Osteoblast (primary cell): ENCODE measurements at places on chromosomes 2 and 18. TPM values are rescaled to one million over a fixed set of nuclear protein-coding genes. Genes with fewer than 3 reads are reported as not detected.

- no peaks in the 10 kb centered on the region for H3K36me3 ChIP-seq
- no peak overlapping the region for H3K4me3 ChIP-seq
- no peaks in the 10 kb centered on the region for H3K27me3 ChIP-seq
- H3K27ac ChIP-seq: no peak overlapping the region
- no peak for DNase-seq
Observed at GRCh38 chr2:14706201-14706600, 73.7 kb downstream of the LRATD1 start.

- no peak overlapping the region for H3K4me3 ChIP-seq
- no peaks in the 10 kb centered on the region for H3K27me3 ChIP-seq
- peaks cover 14% of the 10 kb centered on the region for H3K4me1 ChIP-seq
- no peak overlapping the region for H3K27ac ChIP-seq
- no peaks in the 10 kb centered on the region for H3K36me3 ChIP-seq
- DNase-seq: no peak
Observed at GRCh38 chr2:8177566-8177965, 504.3 kb upstream of the ID2 start.

DNA sequence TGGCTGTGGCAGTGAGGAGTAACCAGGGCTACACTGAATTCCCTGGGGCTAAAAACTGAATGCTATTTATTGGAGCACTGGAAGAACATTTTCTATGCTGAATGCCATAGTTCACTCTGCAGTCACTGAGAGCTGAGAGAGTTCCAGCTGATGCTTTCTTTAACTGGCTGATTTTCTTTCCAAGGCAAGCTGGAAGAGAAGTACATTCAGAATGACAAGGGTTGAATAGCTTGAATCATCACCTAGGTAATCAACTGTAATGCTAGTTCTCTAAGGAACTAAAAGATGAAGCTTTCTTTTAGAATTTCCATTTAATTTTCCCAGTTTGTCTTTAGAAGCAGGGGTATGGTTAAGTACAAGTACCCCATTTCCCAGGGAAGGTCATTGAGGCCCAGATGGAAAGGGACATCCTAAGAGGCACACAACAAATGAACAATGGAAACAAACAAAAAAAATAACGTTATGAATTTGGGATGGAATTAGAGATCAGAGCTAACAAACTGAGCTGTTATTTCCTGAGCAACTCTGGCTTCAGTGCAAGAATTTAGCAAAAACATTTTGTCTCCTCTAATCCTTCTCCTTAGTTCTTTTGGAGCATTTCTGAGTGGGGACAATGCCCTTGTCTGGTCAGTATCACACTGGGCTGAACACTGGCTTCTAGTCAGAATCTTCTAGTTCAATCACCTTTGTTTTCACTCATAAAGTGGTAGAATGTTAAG is 132.8 kb upstream of the REG3A start:
- no peaks in the 10 kb centered on the region for H3K36me3 ChIP-seq
- H3K4me1 ChIP-seq: no peaks in the 10 kb centered on the region
- no peak for DNase-seq
- H3K27me3 ChIP-seq: no peaks in the 10 kb centered on the region

- no peaks in the 10 kb centered on the region for H3K36me3 ChIP-seq
- no peak overlapping the region for H3K4me3 ChIP-seq
- no peak overlapping the region for H3K27ac ChIP-seq
- no peak for DNase-seq
- H3K27me3 ChIP-seq: no peaks in the 10 kb centered on the region
Observed at GRCh38 chr2:237901932-237902850, 42.8 kb downstream of the RAMP1 start.

DNA sequence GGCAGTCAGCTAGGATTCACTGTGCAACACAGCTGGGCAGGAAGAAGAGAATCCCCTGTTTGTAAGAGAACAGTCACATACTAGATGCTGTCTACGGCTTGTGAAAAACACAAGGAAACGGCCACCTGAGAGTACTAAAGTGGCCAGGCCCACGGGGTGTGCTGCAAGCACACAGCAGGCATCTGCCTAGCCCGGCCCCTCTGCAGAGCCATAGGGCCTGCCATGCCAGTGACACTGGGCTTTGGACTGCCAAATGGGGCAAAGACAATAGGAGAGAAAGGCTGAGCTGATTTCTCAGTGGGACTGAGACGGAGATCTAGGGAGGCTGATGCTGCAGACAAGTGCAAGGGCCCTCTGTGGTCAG is 10.3 kb downstream of the TUBB6 start:
- no peaks in the 10 kb centered on the region for H3K27me3 ChIP-seq
- peaks cover 35% of the 10 kb centered on the region for H3K4me1 ChIP-seq

GRCh38 chr18:22974707-22975106 is 41.6 kb downstream of the RBBP8 start:
- no peaks in the 10 kb centered on the region for H3K36me3 ChIP-seq
- no peak for DNase-seq
- peaks cover 14% of the 10 kb centered on the region for H3K4me1 ChIP-seq
- no peaks in the 10 kb centered on the region for H3K27me3 ChIP-seq
- no peak overlapping the region for H3K27ac ChIP-seq

DNA sequence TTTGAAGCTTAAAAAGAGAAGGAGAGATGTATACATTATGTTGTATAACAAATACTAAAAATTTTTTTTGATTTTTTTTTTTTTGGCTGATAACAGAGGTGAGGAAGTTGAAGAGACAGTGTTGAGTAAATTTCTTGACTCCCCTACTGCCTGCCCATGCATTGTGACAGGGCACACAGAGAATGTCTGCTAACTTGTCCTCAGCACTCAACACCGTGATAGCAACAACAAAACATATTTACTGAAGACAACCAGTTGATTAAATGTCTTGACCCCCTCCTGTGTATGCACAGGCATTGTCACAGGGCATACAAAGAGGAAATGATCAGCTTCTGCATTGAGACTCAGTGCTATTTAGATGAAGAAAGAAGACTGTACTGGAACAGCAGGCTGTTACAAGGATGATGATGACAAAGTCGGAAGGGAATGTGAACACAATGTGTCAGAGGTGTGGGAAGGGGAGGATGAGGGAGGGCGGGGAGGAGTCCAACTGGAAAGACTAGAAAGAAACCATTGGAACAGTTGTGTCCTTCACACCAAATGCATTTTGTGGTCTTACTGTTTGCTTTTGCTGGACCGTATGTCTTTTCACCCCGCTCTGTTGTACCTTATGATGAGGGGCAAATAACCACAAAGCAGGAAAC is 89.5 kb downstream of the CERS6 start:
- H3K36me3 ChIP-seq: no peaks in the 10 kb centered on the region
- peak; percentile 80 for DNase-seq
- H3K27me3 ChIP-seq: no peaks in the 10 kb centered on the region
- H3K4me1 ChIP-seq: peaks cover 12% of the 10 kb centered on the region

GRCh38 chr18:21316296-21316695 is 74.3 kb downstream of the GREB1L start:
- no peaks in the 10 kb centered on the region for H3K36me3 ChIP-seq
- no peak overlapping the region for H3K4me3 ChIP-seq
- H3K27ac ChIP-seq: no peak overlapping the region
- H3K27me3 ChIP-seq: no peaks in the 10 kb centered on the region

DNA sequence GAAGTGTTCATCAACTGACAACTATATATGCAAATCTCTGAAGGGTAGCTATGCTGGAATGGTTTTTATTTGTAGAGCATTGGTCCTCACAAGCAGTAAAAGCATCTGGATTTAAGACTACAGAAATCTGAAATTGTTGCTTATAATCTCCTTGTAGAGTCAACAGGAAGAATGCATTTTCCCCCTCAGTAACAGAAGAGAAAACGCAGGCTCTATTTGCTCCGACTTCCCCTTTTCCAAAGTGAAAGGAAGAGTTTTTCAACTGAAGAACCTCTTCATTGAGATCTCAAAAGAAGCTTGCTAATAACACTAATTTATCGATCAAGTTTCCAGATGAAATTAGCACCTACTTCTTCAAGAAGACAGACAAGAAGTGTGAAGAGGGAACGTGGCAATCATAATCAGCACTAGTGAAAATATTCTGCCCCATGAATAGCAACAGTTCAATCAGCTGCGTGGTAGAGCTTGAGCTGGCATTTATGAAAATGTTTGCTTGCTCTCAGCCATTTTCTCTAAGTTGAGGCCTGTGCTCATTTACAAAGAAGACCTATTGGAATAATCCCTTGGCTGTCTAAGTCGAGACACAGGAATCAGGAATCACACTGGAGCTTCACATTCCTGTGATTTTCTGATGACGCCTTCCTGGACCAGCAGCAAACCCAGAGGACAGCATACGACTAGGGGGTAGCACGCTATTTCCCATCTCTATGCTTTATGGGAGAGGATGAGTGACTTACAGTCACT is 43.7 kb downstream of the TGIF1 start:
- no peak for DNase-seq
- H3K36me3 ChIP-seq: no peaks in the 10 kb centered on the region
- peaks cover 3% of the 10 kb centered on the region for H3K27me3 ChIP-seq
- H3K27ac ChIP-seq: no peak overlapping the region

DNA sequence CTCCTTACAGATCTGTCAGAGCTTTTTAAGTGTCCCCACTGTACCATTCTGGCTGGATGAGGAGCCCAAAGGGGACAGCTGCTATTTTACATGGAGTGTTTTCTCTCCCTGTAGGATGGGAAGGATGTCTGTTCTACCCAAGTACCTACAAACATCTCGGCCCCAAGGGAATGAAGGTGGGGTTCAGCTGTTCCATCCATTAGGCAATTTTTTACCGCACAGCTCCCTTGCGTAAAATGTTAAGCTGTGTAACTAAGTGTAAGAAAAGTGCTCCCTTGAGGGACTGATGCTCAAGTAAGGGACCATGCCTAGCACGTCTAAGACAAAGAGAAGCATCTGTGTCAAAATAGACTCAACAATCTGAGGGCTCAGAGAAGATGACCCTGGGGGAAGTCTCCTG is 180.3 kb downstream of the MYO5B start:
- no peak for DNase-seq
- no peaks in the 10 kb centered on the region for H3K36me3 ChIP-seq
- peaks cover 5% of the 10 kb centered on the region for H3K4me1 ChIP-seq
- H3K27ac ChIP-seq: no peak overlapping the region
- no peak overlapping the region for H3K4me3 ChIP-seq

DNA sequence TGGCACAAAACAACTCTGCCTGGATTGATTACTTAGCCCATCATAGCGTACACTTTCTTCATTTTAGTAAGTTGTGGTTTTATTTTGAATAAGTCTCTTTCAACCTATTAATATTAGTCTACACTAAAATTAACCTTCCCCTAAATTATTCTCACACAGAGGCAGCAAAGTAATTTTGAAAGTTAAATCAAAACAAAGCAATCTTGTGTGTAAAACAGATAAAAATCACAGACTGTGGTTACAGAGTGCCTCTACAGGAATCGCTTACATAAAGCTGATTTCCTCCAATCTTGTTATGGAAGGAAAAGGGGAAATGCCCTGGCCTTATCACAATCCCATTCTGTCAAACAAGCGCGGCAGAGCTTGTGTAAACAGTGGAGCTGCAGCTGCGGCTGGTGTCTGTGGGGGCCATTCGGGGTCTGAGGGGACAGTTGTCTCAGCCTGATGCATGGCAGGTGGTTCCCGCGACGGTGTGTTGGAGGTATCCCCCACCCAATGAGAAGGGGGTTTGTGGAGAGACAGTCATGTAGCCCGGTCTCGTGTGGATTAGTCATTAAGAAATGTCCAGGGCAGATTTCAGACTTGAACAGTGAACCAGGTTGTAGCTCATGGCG is 42.1 kb downstream of the BCL2L11 start:
- no peak for DNase-seq
- no peak overlapping the region for H3K27ac ChIP-seq
- no peaks in the 10 kb centered on the region for H3K27me3 ChIP-seq
- no peak overlapping the region for H3K4me3 ChIP-seq

GRCh38 chr2:62471816-62472215 is 34.2 kb downstream of the TMEM17 start:
- H3K27me3 ChIP-seq: no peaks in the 10 kb centered on the region
- H3K4me1 ChIP-seq: peaks cover 38% of the 10 kb centered on the region
- DNase-seq: no peak
- no peak overlapping the region for H3K27ac ChIP-seq

DNA sequence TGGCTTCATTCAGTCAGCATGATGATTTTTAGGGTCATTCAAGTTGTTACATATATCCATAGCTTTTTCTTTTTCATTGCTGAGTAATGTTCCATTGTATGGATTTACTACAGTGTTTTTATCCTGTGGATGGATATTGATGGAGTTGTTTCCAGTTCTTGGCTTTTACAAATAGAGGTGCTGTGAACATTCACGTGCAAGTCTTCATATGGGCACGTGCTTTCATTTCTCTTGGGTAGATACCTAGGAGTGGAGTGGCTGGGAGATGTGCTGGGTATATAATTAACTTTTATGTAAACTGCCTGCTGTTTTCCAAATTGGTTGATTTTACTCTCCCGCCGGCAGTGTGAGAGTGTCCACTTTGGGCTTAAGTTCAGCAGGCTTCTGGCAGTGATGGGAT is 16.5 kb downstream of the AGAP1 start:
- H3K4me3 ChIP-seq: no peak overlapping the region
- no peaks in the 10 kb centered on the region for H3K27me3 ChIP-seq
- H3K4me1 ChIP-seq: peaks cover 23% of the 10 kb centered on the region
- H3K36me3 ChIP-seq: no peaks in the 10 kb centered on the region
- DNase-seq: no peak

DNA sequence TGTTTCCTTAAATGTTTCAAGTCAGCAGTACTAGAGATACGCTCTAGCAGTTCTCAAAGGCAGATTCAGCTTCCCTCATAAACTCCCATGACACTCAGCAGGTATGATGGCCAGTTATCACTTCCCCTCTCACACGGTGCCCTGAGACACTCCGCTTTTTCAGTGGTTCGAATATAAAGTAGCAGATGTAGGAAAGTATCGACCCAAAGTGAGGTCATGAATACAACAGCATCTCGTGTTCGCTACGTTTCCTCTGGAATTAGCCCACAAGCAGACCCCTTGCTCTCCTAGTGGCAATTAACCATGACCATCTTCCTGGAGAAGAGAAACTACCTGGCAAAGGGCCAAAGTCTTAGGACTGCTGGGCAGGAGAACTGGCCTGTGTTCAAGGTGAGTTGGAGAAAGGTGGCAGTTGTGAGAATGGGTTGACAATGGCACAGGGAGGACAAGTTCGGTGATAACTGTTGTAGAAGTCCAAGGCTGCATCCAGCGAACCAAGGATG is 9.3 kb upstream of the AGBL5 start:
- peak overlapping the region; percentile 54 for H3K27ac ChIP-seq
- no peak overlapping the region for H3K4me3 ChIP-seq
- H3K27me3 ChIP-seq: no peaks in the 10 kb centered on the region
- H3K36me3 ChIP-seq: peaks cover 63% of the 10 kb centered on the region
- H3K4me1 ChIP-seq: peaks cover 18% of the 10 kb centered on the region

DNA sequence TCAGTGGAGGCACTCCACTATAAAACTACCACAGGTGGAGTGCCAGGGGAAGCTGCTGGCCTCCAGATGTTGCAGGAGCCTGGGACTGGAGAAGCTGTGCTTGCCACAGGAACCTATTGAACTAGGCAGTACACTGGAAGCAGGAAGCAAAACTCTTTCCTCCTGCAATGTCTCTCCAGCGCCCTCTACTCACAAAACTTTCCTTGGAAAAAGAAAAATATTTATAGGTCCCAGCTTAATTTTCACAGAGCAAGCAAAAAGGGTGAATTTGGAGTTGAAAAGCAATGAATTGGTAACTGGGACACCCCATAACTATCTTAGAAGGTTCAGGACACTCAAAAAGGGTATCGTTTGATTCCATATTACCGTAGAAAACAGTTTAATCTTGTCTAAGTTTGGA is 33.2 kb upstream of the REEP1 start:
- peaks cover 6% of the 10 kb centered on the region for H3K4me1 ChIP-seq
- H3K27ac ChIP-seq: no peak overlapping the region
- no peak overlapping the region for H3K4me3 ChIP-seq
- DNase-seq: no peak

GAL3ST2 gene
- total RNA-seq: 0.29 and 0.36 TPM in 2 replicates

SLC16A14 gene
- under 0.01 and 0.29 TPM in 2 replicates for total RNA-seq

FAM237A gene
- total RNA-seq: not detected in 2 replicates

MEP1B gene
- total RNA-seq: not detected in 2 replicates

PRKD3 gene
- 62.5 and 68.0 TPM in 2 replicates for total RNA-seq
